ENCODE measurements at places on chromosomes 5 and 9.

DNA sequence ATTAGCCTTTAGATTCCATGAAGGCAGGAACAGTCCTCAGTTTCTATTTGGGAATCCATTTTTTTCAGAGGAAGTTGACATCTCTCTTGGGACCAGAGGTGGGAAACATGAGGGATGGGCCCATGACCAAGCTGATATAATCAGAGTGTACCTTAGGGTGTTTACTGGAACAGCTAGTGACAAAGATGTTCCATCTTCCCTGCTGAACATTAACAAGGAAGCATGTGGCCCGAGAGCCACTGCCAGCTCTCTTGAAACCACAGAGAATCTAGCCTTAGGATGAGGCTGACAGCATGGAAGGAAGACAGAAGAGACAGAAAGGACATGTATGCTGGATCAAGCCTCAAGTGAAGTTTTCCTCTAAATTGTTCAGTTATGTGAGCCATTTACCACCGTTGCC, 16.0 kb downstream of the AQP3 start:
- no peak for DNase-seq

DNA sequence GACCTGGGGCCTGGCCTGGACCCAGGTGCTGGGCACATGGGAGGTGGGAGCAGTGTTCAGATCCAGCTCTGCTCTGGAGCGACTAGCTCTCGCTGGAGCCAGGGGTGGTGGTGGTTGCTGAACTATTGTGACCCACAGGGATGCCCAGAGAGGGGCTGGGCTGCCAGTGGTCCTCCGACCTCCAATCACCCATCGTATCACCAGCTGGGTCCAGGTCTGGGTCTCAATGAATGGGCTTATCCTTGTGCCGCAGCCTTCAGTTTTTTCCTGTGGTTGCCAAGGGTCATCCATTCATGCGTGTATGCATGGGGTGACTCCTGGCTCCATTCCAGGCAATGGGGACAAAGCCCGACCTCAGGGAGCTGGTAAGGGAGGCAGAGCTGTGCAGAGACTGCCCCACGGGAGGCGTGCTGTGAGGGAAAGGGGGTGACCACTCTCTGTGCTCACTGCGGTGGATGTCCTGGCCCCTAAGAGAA, 68.6 kb upstream of the RNF130 start:
- DNase-seq: no peak

DNA sequence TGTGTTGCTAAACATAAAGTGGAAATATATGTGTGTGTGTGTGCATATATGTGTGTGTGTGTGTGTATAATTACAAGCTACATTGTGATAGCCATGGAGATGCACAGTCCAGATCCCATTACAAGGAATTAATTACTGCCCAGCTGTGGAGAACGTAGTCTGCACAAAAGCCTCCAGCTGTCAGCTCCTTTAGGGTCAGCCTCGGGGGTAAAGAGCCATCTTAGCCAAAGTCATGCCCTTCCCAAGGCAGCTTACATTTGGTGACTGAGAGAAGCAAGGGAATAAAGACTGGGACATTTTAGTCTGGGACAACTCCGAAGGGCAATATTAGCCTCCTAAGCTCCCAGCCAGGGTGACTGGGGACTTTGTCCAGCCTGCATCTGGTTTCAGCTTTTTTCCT, 21.9 kb upstream of the FOCAD start:
- no peak for DNase-seq

DNA sequence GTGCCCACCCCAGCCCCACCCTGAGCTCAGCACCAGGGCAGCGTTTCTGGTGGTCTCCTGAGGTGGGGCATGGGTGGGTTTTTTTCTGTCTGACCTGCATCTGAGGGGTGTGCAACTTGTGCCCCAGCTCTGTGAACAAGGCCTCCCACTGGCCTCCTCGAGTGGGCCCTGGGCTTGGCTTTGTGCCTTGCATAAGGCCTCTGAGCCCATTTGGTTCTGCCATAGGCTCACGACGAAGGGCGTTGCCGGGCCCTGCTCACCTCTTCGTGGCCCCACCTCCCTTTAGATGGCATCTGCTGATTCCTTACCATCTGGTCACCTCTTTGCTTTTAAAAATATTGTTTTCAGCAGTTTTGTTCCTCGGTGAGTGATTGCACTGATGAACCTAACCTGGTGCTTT, 127.1 kb upstream of the COL5A1 start:
- no peak for DNase-seq

- DNase-seq: no peak
Observed at GRCh38 chr9:13755551-13755950, 476.1 kb upstream of the MPDZ start.

DNA sequence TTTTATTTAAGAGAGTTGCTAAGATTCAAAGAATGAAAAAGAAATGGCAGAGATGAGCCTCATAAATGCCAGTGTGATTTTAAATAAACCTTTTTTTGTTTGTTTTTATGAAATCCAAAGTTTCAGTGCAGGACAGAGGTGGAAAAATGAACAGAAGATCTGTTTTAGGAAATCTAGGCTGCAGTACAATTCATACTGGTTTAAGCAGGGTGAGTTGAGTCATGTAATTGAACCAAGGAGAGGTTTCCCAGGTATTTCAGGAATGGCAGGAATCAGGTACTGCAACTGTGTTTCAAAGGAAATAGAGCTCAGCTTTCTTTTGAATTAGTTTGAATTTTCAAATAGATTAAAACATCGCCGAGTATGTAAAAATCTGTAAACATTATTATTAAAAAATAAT, 3.0 kb upstream of the ANKRD31 start:
- DNase-seq: peak; percentile 25

GRCh38 chr9:607417-607816, 234.1 kb upstream of the DMRT1 start:
- DNase-seq: no peak

GRCh38 chr9:85858056-85858750, 82.7 kb upstream of the NAA35 start:
- no peak for DNase-seq

GRCh38 chr5:142016556-142016955, 3.7 kb upstream of the GNPDA1 start:
- DNase-seq: no peak

GRCh38 chr9:102911185-102911584, 83.9 kb upstream of the CYLC2 start:
- no peak for DNase-seq

All from 8988T (cell line).